ENCODE measurements at places on chromosomes 3 and 15. TPM values are rescaled to one million over a fixed set of nuclear protein-coding genes. Genes with fewer than 3 reads are reported as not detected.

The ZMYND10 gene
- total RNA-seq = 1.3 TPM

DNA sequence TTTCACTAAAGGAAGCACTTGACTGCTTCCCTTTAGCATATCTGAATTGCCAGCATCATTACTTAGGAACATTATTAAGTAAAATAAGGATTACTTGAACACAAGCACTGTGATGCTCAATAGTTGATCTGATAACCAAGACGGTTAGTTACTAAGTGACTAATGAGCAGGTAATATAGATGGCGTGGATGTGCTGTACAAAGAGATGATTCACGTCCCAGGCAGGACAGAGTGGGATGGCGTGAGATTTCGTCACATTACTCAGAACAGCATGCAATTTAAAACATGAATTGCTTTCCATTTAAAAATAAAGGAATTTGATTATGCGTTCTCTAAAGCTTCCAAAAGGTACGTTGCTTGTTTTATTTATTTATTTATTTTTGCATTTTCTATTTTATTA, 240.0 kb upstream of the ARHGEF26 start:
- no peak for DNase-seq

- DNase-seq = no peak
Measured at GRCh38 chr3:46213201-46213600, 5.1 kb upstream of the CCR1 start.

- no peak for DNase-seq
Measured at GRCh38 chr3:164524201-164524600, 554.1 kb downstream of the SI start.
